ENCODE measurements at places on chromosomes 2 and 18. TPM values are rescaled to one million over a fixed set of nuclear protein-coding genes. Genes with fewer than 3 reads are reported as not detected.

GRCh38 chr2:143823876-143824275 lies 694.7 kb downstream of the ARHGAP15 start:
- DNase-seq, result no peak

DNA sequence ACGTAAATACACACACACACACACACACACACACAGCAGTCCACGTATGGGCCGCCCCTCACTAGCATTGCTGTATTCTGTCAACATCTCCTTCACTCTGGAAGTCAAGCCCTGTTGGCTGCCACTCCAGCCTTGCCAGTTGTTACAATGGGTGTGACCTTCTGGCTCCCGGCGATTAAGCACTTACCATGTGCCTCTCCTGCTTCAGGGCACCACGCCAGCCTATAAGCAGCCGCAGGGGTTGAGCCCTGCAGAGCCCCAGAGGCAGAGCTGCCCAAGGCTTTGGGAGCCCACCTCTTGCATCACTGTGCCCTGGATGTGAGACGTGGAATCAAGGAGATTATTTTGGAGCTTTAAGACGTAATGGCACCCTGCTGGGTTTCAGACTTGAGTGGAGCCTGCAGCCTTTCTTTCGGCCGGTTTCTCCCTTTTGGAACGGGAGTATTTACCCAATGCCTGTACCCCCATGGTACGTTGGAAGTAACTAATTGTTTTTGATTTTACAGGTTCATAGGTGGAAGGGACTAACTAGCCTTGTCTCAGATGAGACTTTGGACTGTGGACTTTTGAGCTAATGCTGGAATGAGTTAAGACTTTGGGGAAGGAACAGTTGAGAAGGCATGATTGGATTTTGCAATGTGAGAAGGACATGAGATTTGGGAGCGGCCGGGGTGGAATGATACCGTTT lies 54.5 kb upstream of the ROCK2 start:
- no peak for DNase-seq

- DNase-seq, result no peak
Measured at GRCh38 chr2:43513796-43514195, 82.0 kb downstream of the THADA start.

DNA sequence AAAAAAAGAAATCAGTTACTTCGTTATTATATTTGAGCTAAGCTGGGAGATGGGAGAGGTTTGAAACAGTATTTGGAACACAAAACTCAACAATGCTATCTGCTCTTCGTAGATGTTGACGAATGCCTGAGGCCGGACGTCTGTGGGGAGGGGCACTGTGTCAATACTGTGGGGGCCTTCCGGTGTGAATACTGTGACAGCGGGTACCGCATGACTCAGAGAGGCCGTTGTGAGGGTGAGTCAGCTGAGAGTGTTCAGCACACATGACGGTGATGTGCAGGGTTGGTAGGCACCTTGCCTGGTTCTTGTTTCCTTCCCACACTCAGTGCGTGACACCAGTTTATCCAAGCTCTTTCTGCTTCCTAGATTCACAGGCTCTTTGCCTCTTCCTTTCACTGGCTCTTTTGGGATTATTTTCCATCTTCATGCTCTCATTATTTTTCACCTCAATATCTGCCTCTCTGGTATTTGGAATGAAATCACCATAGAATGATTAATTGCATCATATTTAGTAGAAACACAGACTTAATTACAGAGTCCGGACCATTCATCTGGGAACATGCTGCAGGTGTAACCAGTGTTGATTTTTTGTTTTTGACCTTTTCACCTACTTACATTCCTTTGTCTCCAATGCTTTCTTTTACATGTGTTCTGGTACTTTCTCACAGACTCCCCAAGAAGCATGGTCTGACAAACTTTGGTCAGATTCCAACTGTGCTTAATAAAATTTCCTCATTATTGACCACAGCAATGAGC lies 200.6 kb upstream of the RASGRP3 start:
- DNase-seq, result no peak

DNA sequence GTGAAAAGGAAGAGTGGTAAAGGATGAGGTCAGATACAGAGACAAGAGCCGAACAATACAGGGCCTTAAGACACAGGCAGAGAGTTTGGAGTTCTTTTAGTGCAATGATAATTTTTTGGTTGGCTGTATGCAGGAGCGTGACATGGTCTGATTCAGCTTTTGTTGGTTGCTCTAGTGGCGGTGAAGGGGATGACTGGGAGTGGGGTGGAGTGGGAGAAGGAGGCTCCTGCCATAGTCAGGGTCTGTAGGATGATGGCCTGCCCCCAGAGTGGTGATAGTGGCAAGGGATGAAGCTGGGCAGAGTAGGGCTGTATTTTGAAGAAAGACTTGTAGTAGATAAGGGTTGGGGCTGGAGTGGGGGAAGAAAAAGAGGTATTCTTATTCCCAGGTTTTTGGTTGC lies 306.6 kb upstream of the VWC2L start:
- no peak for DNase-seq

GRCh38 chr2:72036173-72036545 lies 111.5 kb downstream of the CYP26B1 start:
- no peak for DNase-seq

DNA sequence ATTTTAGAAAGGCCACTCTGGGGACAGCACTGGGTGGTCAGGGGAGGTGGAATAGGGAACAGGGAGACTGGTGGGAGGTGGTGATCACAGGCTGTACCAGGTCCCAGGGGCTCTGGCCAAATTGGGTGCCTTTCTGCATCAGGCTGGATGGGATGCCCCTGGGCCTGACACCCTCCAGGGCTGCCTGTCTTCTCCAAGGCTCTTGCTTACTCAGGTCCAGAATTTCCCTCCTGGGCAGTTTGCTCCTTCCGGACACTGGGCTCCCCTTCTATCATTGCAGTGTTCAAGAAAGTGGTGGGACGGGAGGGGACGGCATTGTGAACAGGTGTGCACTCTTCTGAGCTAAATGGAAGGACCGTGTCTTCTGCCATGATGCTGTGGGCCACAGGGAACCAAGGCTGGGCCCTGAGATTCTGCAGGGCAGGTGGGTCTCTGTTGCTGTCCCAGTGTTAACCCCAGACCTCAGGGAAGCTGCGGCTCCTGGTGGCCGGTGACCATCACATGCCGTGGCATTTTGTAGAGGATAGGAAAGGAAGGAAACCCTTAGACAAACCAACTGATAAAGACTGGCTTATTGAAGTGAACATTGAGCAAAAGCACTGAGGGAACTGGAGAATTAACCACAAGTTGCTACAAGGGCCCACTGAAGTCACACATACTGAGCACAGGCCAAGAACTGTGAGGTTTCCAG lies 93.7 kb upstream of the HS6ST1 start:
- peak; percentile 8 for DNase-seq

Gene RMND5A
- total RNA-seq, result 49.6 TPM

Gene PAX8
- total RNA-seq, result 3.9 TPM

Gene SMCHD1
- 65.1 TPM for total RNA-seq

Gene PLCD4
- total RNA-seq, result 0.38 TPM

Data from progenitor cell of endocrine pancreas (in vitro differentiated cells).